ENCODE measurements at places on chromosomes 1 and 21. TPM values are rescaled to one million over a fixed set of nuclear protein-coding genes. Genes with fewer than 3 reads are reported as not detected.

- DNase-seq = no peak
Observed at GRCh38 chr1:183957216-183957830, 80.2 kb downstream of the COLGALT2 start.

DNA sequence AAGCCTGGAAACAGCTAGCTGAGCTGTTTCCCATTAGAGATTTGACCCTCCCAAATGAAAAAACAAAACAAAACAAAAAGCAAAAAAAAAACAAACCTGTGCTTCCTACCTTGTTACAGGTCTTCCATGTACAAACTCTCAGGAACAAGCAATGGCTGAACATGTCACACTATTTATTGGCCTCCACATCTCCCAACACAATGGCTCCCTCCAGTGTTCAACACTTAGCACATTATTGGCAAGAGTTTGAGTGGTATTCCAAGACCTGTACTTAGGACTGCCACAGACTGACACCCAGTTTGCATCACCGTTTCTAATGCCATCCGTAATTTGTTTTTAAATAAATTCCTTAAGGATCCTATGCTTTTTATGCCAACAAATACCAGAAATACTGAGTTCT is 195.0 kb upstream of the OLFM3 start:
- no peak for DNase-seq

GRCh38 chr1:172902861-172903381 is 147.8 kb downstream of the TNFSF18 start:
- DNase-seq = no peak

GRCh38 chr1:81414488-81415015 is 386.2 kb upstream of the ADGRL2 start:
- DNase-seq = peak; percentile 88

DNA sequence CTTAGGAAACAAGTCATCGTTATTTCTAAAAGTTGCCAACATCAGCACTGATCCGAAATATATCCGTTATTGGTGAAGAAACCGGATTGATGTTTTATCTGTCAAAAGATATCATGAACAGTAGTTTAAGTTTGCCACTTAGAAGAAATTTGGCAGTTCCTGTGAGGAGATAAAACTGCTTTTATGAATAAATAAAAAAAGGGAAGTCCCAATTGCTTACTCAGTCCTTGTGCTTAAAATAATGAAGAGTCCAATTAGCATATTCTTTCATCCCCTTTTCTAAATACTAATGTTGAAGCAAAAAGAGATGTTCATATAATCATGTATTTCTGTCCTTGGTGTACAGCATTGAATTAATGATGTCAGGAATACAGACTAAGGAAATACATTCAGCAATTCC is 164.6 kb downstream of the NCAM2 start:
- DNase-seq = no peak

GRCh38 chr1:202697038-202697437 is 13.2 kb downstream of the SYT2 start:
- DNase-seq = no peak

DNA sequence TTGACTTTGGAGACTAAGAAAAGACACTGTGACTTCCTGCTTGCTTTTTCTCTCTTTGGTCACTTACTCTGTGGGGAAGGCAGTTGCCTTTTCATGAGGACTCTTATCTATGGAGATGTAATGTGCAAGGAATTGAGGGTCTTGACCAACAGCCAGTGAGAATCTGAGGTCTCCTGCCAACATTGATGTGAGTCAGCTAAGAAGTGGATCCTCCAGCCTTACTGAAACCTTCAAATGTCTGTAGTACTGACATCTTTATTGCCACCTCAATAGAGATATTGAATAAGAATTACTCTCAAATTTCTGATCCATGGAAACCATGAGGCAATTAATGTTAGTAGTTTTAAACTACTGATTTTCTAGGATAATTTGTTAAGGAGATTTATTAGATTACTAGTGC is 598.4 kb downstream of the ADGRL2 start:
- no peak for DNase-seq

DNA sequence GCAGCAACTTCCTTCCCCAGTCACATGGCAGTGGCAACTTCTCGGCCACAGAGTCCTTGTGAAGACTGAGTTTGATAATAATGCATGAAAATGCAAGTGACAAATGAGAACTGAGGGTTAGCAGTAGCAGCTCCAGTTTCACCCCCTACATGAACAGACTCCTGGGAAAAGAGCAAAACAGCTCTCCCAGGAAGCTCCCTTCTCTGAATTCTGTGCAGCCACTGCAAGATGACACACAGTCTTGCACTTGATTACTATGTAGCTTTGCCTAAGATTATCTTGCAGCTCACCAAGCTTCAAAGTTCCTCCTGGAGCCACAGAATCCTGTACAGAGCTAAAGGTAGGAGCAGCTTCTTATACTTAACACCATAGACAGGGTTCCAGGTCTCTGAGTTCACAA is 4.7 kb downstream of the PGBD5 start:
- no peak for DNase-seq

DNA sequence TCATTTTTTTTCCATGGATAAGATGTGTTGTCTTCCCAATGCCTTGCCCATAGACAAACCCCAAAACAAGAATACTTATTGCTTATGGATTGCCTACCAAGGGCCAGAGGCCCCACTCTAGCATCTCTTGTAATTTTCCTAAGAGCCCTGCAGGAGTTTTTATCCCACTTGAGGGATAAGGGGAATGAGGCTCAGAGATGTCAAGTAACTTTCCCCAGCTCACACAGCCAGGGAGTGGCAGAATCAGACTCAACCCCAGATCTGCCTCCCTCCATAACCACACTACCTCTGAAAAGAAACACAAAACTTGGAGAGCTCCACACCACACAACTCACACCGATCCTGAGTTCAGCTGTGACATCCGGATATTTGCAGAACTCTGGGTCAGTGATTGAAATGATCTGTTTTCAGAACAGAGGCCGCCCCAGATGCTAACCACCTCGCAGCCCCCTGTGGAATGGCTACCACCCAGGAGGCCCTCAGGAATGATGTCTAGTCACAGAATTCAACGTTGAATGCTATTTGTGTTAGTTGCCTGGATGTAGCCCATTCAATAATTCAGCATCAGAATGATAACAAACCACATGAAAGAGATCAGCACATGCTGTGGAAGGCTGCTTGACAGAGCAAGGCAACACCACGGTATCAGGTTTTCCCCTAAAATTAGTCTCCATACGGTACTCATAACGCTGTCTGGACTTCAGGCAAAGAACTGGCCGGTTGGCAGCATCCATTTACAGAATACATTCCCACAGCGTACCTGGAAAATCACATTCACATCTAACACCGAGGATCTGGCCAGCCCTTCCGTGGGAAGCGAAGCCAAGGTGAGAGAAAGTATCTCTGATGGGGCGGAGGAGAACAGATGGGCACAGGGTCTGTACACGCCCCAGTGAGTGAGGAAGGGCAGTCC is 231.9 kb downstream of the TOMM20 start:
- DNase-seq = no peak

DNA sequence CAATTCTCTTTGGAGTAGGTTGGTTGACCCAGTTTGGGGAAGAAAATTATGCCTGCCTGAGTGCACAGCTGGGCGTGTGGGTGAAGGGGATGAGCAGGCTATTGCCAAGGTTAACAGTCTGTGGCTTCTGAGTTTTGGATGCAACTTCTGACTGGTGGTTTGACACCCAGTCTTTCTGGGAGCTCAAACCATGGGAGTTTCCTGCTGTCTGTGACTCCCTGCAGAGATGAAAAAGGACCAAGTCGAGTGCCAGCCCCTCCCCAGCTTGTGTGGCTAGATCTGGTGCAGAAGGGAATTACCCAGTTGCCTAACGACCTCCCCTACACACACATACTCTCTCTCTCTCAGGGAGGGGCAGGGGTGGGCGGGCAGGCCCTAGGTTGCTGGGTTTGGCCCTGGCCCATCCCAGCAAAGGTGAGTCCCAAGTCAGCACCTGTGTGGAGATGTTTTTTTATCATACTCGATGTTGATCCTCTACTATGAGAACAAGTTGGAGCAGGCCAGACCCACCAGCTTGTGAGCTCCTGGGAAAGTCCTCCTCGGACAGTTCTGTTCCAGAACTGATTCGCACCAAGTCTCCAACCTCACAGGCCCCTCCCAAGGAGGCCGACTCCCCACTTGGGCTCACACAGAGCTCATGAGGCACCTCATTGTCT is 28.2 kb downstream of the PKP1 start:
- no peak for DNase-seq

GRCh38 chr1:208479435-208479834 is 235.3 kb upstream of the PLXNA2 start:
- DNase-seq = no peak

DNA sequence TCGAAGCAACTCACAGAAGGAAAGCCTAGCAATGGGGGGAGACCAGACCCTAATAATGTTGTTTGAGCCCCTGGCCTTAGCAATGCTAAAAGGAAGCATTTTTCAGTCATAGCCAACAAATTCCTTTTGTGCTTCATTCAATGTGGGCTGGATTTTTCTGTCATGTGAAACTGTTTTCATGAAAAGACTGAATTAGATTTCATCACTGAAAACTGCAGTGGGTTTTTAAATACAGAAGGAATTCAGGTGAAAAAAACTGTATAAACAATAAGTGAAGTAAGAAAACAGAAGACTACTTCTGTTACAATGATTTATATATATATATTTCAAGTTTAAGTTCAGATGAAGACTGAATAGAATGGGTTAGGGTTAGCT is 204.8 kb downstream of the SMYD3 start:
- DNase-seq = no peak

DNA sequence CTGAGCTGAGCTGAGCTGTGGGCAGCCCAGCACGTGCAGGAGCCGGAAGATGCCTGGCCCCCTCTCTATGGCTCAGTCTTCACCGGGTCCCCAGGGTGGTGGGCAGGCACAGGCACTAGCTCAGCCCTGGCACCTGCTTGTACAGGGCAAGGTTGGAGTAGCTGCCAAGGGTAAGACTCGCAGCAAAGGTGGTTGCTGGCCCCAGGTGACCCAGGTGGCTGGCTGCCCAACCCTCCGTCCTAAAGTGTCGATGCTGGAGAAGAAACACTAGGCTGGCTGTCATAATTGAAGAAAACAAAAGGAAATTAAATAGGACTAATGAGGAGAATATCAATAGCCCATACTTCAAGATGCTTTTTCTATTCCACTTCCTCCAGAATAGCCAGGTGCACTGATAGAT is 77.1 kb upstream of the ACTL8 start:
- DNase-seq = no peak

- no peak for DNase-seq
Observed at GRCh38 chr1:200279810-200280411, 129.9 kb downstream of the ZNF281 start.

GRCh38 chr1:73953186-73953585 is 244.8 kb downstream of the LRRIQ3 start:
- no peak for DNase-seq

DNA sequence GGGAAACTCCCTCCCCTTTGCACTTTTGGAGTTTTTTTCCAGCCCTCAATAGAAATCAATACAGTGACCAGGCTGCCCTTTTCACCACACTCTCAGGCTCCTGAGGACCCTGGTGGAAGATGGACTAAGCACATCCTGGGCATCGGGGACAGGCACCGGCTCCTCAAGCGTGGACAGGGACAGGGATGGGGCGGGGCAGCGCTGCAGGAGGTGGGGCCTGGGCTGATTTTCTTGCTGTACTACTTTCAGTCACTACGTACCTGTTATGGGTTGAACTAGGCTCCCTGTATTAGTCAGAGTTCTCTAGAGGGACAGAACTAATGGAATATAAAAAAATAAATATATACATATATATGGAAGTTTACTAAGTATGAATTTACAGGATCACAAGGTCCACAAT is 2.5 kb downstream of the MX2 start:
- no peak for DNase-seq

DNA sequence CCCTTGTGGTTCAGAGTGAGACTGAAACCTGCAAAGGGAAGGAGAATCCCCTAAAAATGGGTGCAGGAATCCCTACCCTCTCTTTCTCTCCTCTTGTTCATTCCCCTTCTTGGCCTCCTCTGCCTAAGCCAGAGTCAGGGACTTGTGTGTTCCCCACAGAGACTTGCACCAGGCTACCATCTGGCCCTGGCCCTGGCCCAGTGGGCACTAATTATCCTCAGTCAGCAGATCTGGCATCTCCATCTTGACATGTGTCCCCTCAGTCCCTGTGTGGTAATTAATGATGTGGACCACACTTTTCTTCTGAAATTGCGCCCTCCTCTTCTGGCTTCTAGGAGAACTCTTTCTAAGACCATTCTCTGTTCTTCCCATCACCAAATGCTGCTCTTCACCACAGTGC is 354.4 kb downstream of the SETD4 start:
- no peak for DNase-seq

DNA sequence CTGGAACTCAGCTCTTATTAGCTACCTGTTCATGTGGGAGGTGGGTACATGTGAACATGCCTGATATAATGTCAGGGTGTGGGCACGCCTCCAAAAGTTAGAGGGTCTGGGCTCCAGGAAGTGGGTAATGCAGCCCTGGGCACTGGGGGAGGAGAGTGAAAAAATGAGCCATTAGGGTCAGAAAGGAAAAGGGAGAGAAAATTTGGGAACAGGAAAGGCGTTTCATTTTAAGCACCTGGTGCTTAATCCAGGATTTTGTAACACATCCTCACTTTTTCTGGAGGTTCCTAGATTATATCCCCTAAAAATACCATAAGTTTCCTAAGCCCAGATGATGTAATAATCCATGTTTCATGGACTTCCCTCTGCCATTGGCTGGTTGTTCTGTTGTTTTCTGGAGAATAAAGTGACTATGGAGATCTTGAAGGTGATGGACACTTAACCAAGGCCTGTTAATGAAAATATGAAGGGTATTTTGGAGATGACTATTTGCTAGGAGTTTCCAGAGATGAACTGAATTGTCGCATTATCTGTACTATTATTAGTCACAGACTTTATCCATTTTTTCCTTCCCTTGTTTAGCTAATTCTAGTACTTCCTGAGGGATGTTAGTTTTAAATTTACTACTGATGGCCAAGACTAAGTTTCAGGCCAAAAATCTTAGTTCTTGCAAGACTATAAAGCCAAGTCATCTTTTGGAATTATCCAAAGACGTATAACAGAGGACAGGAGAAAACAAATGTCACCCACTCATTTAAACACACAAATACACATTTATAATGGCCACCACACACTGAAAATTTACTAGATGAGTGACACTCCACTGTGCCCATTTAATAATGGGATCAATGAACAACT is 24.4 kb upstream of the TARBP1 start:
- DNase-seq = no peak

DNA sequence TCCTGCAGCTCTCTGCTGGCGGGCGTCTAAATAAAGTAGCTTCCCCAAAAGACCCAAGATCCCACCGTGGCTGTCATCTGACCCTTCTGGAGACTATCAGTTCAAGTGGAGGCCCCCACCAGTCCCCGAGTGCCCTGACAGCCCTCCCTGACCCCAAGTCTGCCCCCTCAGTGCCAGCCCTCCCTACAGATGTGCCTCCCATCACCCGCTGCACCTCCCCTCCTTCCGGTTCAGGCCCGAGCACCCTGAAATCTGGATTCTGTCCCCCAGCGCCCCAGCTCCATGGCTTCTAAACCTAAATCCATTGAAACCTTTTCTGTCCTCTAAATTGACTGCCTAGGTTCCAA is 595 bp downstream of the IL10RB start:
- DNase-seq = no peak

SLAMF9 gene
- total RNA-seq = not detected

ATP5PB gene
- 691 TPM for total RNA-seq

SLAMF8 gene
- total RNA-seq = 1.6 TPM

CORT gene
- 0.32 TPM for total RNA-seq

FLG2 gene
- not detected for total RNA-seq

C1QA gene
- 124 TPM for total RNA-seq

PRMT2 gene
- 57.8 TPM for total RNA-seq

CD2 gene
- total RNA-seq = 0.38 TPM

KAZN gene
- 4.3 TPM for total RNA-seq

EPHX1 gene
- total RNA-seq = 76.0 TPM

PKN2 gene
- 29.7 TPM for total RNA-seq

CTH gene
- 0.60 TPM for total RNA-seq
